NCI-H82 (cell line): ENCODE measurements at places on chromosomes 1 and 21.
A peak's percentile ranks its signal among the peaks of the same experiment; 100 is the strongest.

DNA sequence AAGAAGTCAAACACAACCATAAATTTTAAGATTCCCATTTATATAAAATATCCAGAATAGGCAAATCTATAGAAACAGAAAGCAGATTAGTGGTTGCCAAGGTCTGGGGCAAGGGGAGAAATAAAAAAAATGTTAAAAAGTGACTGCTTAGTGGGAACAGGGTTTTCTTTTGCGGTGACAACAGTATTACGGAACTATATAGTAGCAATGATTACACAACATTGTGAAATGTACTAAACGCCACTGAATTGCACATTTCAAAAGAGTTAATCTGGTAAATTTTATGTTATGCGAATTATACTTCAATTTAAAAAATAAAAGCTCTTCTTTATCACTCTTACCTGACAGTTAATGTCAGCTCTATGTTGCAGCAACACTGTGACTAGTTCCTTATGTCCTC, 105.2 kb downstream of the ACBD6 start:
- no peak for DNase-seq

- no peak for DNase-seq
Observed at GRCh38 chr1:160221089-160221488, 15.9 kb downstream of the PEA15 start.

GRCh38 chr1:227306689-227307088, 11.6 kb downstream of the CDC42BPA start:
- DNase-seq: no peak

GRCh38 chr21:26124896-26125295, 45.7 kb downstream of the APP start:
- DNase-seq: no peak

DNA sequence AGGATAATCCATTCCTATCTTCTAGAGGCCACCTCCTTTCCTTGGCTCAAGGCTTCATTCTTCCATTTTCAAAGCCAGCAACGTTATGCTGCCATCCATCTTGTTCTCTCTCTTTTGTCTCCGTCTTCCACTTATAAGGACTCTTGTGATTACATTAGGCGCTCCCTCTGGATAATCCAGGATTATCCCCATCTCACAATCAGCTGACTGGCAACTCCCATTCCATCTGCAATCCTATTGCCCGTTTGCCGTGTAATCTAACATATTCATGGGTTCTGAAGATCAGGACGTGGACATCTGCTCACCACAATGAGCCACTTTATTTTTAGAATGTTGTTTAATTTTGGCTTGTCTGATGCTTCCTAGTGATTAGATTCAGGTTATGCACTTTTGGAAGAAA, 89.3 kb downstream of the EBNA1BP2 start:
- peak; percentile 99 for DNase-seq

DNA sequence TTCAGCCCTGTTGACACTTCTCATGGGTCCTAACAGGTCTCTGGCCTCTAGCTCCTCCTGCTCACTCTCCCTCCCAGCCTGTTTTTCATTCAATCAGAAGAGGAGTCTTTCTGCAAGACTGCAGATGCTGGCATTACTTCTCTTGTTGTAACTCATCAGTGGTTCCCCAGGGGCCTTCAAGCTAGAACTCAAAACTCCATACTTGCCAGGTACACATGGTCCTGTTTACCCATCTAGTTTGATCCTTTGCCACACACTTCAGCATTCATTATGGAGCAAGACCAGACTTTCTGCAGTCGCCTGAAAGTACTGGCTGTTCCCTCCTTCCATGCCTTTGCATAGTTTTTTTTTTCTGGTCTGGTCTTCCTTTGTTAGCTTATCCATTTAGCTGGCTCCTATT, 47.9 kb downstream of the SERBP1 start:
- no peak for DNase-seq

DNA sequence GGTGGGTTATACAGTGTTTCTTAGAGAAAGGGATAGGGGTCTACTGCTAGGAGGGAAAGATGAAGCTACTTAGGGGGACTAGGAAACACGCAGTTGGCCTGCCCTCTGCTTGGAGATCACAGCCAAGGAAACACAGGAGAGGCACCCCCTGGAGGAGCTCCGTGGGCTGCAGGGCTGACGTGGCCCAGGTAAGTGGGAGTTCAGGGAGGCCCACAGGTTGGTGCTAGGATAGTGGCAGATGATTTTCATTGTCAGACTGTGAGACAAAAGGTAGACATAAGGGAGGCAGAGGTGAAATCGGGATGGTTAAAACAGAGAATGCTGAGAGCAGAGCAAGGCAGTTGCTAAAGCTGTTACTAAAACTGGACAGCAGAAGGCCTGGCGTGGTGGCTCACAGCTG, 463.0 kb downstream of the DSCAM start:
- DNase-seq: no peak

GRCh38 chr1:62391369-62391971, 45.4 kb upstream of the USP1 start:
- DNase-seq: peak; percentile 75

DNA sequence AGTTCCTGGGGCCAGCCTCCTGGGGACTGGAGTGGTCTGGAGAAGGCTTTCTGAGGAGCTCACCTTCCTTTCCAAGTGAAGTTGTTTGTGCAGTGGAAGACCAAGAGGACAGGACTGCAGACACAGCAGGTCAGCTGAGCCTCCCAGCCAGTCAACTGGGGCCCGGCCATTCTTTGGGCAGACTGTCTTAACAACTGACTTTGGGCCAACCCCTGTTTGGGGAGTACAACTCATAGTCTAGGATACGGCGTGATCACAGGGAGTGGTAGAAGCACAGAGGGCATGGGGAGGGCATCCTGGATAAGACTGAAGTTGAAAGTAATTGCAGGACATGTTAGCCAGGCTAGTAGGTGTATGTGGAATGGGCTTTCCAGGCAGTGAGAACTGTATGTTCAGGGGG, 50.3 kb downstream of the PGM1 start:
- no peak for DNase-seq

DNA sequence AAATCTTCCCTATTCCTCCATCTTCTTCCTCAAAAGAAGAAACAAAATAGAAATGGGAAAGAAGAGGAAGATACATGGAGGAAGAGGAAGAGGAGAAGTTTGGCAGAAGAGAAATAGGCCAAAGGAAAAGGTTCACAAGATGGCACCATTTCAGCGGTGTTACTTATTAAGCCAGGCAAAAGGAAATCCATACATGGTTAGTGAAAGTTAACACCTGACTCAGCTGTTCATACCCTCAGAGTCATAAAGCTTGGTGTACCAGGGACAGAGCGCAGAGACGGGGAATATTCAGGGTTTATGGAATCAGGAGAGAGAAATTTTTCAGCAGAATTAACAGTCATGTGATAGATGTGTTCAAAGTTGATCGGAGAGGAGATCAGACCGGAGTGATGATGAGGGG, 70.6 kb downstream of the COQ8A start:
- no peak for DNase-seq

- no peak for DNase-seq
Observed at GRCh38 chr1:94931254-94931841, 4.4 kb upstream of the CNN3 start.

- DNase-seq: no peak
Observed at GRCh38 chr1:89457046-89457445, 67.6 kb upstream of the LRRC8B start.

DNA sequence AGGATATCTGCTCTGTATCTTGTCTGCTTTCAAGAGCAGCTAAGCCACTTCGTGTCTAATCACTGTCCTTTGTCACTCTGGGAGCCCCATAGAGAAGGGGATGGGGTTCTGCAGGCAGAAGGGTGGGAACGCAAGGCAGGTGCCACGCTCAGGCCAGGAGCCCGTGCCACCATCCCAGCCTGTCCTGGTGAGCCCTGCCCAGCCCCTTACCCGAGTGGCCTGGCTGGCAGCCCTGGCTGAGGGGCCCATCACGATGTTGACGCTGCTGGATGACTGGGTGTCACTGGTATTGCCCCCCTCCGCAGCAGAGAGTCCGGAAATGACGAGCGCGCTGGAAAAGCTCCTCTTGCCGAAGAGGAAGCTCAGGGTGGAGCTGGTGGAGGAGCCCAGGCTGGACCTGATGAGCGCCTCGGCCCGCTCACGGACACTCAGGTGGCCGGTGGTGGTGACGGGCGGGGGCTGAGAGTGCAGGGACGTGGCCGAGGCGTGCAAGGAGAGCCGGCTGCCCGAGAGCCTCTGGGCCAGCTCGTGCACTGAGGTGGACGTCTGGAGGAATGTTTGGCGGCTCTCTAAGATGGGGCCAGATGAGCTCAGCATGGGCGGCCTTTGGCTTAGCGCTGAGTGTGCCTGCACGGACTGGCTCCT, 35.6 kb downstream of the NTPCR start:
- no peak for DNase-seq

- peak; percentile 63 for DNase-seq
Observed at GRCh38 chr1:91884459-91885212, 1.3 kb downstream of the TGFBR3 start.

- peak; percentile 74 for DNase-seq
Observed at GRCh38 chr1:119885903-119886783, 10.2 kb downstream of the ADAM30 start.

GRCh38 chr1:161032409-161032808, 6.4 kb downstream of the TSTD1 start:
- DNase-seq: no peak

DNA sequence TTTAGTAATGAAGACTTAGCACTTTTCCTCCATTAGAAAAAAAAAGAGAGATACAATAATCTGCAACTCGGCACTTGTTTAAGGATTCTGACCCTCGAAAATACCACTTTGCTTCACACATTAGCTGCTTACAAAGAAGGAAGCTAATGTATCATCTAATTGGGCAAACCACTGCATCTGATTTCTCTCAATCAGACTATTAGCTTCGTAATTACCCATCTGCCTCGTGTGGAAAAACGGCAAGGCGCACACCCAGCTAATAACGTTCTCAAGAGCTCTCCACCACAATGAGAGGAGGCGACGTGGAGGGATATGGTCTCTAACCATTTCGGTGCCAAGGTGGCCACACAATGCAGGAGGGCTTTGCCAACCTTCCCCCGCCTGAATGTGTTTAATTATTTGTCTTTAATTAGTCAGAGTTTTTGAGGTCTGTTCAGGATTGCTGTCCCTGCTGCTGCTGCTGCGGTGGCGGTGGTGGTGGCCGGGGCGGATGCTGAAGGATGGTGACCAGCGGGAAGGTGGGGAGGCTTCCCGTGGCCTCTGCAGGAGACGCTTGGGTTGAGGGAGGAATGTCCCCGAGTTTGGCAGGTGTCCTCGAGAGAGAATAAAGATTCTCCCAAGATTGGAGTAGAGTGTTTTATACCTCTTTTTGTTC, 374.5 kb downstream of the RPS6KC1 start:
- DNase-seq: no peak

DNA sequence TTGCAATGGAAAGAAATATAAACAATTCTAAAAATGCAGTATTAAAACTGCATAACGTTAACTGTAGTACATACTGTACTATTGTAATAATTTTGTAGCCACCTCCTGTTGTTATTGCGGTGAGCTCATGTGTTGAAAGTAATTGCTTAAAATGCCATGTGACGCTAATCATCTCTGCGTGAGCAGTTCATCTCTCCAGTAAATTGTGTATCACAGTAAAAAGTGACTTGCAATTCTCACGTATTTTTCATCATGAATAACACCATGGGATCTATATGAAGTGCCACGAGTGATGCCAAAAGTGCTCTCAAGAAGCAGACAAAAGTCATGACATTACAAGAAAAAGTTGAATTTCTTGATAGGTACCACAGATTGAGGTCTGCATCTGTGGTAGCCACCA, 82.4 kb upstream of the CYYR1 start:
- DNase-seq: no peak

- DNase-seq: no peak
Observed at GRCh38 chr1:180974236-180974635, 48.4 kb downstream of the STX6 start.

- DNase-seq: no peak
Observed at GRCh38 chr1:29673669-29674626, 437.6 kb downstream of the PTPRU start.

GRCh38 chr21:29302359-29302875, 3.7 kb downstream of the BACH1 start:
- peak; percentile 51 for DNase-seq

- DNase-seq: no peak
Observed at GRCh38 chr1:79859212-79859948, 852.9 kb upstream of the ADGRL4 start.

DNA sequence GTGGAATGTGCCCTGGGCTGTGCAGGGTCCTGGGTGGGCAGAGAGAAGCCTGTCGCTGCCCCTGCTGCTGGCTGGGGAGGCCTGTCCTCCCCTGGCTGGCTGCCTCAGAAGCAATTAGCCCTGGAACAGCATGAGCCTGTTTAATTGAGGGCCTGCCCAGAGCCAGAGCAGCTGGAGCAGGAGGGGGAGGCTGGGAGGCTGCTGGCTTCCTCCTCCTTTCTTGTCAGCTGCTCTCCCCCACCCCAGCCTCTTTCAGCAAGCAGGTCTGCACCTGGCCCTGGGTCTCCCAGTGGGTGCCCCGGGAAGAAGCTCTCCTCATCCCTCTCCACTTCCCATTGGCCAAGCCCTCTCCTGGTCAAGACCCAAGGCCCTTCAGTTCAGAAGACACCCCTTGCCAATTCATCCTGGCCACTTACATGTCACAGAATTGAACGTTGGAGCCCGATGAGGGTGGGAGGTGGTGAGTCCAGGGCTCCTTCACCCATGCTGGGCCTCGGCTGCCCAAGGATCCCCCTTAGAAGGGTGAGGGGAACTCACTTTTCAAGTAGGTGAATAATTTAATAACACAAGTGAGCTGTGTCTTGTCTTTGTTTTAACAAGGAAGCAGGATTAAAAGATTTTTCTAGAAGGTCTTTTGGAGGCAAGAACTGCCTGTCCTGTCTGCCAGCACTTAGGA, 13.2 kb downstream of the AMPD2 start:
- DNase-seq: peak; percentile 93

DNA sequence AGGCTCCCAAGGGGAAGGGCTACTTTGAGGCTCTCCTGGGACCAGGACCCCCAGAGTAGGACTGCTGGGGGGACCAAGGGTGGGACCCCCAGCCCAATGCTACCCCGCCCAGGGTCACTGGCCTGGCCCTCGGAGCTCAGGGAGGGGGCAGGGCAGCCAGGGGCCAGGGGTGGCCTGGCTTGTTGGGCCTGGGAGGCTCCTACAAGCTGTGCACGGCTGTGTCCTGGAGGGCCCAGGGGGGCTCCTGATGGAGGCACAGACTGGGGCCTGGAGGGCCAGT, 2.2 kb downstream of the HES4 start:
- no peak for DNase-seq

DNA sequence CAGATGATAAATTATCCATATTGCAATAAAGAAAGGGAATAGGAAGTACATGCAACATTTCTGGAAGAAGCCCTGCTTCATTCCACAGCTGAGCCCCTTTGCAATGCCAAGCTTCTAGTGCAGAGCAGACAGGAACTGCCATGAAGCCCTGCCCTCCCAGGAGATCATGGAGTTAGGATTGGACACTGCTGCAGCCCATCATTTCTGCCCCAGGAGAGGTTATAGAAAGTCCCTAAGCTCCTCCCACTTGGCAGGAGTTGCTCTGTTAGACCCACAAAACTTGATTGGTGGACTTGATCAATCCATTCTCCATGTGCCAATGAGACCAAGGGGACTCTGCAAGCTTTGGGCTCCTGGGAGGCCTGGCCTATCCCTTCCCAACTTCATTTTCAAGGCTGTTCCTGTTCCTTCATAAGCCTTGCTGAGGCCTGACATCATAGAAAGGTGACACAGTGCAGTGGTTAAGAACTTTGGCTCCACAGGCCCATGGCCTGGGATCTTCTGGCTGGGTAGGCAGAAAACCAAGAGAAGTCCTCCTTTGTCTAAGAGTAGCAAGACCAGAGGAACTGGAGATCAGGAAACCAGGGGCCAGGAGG, 1.3 kb upstream of the LAPTM5 start:
- peak; percentile 66 for DNase-seq
